ENCODE measurements at places on chromosomes 12 and 14.

GRCh38 chr12:92369636-92370035 lies 224.0 kb upstream of the BTG1 start:
- DNase-seq, result no peak

DNA sequence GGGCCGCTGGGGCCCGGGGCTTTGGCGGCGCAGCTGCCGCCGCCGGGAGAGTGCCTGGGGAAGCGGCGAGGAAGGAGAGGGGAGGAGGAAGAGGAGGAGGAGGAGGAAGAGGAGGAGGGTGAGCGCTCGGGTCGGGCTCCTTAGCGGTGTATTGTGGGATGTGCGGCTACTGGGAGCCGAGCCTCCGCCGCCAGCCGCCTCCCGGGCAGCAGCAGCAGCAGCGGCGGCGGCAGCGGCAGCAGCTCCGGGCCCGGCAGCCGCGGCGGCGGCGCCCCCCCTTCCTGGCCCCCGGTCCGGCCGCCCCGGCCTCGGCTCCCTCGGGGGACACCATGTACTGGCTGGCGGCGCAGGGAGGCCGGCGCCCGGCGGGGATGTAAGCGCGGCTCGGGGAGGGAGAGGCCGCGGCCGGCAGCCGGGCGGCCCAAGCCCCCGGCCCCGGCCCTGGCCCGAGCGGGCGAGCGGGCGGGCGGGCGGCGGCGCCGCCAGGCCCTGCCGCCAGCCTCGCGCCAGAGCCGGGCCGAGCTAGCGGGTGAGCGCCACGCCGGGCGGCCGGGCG lies at the start of gene SETD1B:
TSS of gene SETD1B (plus strand) at position 149 of the 556 bp plus-strand sequence. CDS start 729 bp downstream, outside the sequence.
- no peak for DNase-seq

GRCh38 chr14:74836251-74836960 lies 39.5 kb downstream of the PROX2 start:
- DNase-seq, result no peak

DNA sequence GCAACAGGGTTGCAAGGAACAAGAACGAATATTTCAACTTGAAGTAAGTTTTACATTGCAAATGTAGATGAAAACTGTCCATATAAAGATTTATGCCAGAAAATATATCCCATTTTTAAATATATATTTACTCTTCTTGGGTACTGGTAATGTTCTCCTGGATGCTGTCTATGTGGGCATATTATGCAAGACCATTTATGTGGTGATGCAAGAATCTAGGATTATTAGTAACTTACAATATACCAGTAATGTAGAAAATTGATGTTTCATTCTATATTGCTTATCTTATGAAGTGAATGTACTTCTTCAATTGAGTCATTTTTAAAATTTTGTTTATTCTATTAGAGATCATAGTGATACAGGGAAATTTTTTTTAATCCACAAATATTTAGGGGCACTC lies 25.1 kb downstream of the FGFR1OP2 start:
- DNase-seq, result no peak

DNA sequence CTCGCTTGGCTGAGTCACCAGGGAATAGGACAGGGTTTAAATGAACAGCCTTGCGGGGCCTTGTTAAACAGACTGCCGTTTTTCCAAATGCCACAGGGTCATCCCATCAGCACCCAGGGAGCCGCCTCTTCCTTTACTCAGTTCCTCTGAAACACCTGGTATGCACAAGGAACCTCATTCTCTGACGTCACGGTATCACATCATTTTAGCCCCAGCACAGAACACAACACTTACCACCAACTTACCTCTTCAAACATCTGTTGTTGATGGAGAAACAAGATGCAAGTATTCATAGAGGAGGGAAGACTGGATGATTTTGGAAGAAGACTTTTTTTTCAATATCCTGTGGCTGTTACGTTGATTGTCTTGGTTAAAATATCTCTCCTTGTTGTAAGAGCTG lies 535.3 kb upstream of the TMEM132C start:
- no peak for DNase-seq

DNA sequence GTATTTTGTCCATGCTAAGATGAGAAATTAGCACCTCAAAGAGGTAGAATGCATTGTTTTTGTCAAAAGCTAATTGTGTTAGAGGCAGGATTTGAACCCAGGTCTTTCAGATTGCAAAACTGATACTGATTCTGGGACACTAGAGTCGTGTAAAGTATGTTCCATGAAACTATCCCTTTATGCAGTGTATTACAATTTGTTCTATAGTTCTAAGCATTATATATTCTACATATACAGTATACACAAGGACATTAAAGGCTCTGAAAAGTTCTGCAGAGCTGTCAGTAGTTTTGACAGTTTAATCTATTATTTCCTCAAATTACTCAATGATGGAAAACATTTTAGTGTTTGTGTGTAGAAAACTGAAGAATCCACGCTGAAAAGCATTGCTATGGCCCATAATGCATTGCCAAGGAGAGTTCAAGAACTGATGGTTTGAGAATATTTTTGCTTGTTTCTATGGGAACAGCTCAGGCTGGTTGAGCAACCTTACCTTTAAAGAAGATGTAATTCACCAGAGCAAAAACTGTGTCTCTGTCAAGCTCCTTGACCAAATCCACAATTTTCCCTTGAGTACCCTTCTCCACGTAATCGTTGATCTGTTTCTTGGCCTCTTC lies 6.2 kb downstream of the SERPINA1 start:
- DNase-seq, result no peak

All from left hindlimb (tissue), 1 donor.